ENCODE measurements at places on chromosomes 5 and 9.

GRCh38 chr9:72362118-72362531, 2.9 kb downstream of the ZFAND5 start:
- DNase-seq, result no peak

GRCh38 chr5:56734091-56734694, 81.2 kb upstream of the MAP3K1 start:
- no peak for DNase-seq

DNA sequence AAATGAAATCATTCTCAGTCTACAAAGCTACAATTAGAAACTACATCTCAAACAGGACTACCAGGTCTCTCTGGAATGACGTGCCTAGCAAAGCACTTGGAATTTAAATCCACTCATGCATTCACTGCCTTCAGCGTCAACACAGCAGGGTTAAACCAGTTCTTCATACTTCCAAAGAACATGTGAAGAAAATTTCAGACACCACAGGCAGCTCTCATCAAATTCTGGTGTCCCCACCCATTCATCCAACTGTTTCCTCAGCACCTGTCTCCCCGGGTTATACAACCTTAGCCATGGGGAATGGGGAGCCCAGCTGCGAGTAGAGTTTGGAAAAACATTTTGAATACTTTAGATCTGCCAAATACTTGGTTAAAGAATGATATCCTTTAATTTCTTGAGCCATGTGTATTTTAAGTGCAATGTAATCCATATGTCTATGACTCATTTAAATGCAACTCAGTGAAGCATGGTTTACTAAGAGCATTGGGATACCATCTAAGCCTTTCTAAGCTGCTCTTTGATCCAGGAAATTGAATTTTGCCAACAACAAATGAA, 17.5 kb downstream of the ADAM19 start:
- DNase-seq, result no peak

DNA sequence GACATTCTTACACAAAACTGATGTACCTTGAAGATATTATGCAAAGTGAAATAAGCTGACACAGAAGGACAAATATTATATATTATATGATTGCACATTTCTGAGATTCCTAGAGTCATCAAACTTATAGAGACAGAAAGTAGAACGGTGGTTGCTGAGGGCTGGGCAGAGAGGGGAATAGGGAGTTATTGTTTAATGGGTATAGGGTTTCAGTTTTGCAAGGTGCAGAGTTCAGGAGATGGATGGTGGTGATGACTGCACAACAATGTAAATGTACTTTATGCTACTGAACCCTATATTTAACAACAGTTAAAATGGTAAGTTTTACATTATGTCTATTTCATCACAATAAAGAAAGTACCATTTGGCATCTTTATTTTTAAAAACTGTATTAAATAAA, 315.8 kb upstream of the POU5F2 start:
- DNase-seq, result no peak

GRCh38 chr5:68424799-68425537, 209.4 kb downstream of the PIK3R1 start:
- DNase-seq, result peak; percentile 77

DNA sequence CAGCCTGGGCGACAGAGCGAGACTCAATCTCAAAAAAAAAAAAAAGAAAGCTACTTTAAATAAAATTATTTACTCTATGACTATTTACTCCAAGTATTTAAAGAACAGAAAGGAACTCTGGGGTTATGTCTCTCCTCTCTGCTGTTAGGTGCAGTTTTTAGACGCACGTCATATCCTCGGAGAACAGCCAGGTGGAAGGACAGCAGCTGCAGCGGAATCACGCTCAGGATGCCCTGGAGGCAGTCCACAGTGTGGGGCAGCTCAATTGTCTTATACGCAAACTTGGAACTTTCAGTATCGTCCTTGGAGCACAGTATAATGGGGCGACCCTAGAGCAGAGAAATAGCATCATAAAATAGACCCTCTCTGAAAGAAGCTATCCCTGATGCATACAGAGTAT, 10.4 kb upstream of the MAPK9 start:
- no peak for DNase-seq

GRCh38 chr9:33151007-33151557, 16.1 kb downstream of the B4GALT1 start:
- DNase-seq, result peak; percentile 45

DNA sequence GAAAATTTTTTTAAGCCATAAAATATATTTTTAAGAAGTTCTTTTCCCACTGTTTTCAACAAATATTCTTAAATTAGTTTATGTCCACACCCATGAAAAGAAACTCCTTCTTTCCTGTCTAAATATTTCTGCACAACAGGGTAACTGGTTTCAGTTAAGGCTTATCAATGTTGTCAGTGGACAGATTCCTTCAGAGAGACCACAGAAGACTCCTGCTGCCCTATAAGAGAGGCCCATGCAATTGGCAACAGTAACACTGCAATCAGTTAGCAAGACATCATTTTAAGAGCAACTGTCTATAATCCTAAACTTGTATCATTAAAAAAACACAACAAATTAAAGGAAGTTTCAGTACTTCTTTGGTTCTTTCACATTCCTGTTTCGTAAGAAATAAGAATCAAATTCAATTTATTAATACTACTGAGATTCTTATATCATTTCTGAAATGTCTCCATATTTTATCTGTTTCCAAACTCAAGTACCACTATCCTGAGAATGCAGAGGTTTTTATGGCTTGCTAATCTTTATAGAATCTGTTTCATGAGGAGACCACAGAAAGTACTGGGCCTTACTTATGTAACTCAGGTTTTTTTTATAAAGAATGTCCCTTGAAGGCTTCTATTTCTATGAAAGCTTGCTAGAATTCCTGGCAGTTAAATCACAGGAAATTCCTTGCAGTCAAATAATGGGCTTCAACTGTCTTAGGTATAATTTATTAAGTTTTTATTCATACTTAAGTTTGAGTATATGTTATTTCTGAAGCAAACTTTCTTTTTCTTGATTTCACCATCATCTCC, 240.2 kb downstream of the RFX3 start:
- no peak for DNase-seq

DNA sequence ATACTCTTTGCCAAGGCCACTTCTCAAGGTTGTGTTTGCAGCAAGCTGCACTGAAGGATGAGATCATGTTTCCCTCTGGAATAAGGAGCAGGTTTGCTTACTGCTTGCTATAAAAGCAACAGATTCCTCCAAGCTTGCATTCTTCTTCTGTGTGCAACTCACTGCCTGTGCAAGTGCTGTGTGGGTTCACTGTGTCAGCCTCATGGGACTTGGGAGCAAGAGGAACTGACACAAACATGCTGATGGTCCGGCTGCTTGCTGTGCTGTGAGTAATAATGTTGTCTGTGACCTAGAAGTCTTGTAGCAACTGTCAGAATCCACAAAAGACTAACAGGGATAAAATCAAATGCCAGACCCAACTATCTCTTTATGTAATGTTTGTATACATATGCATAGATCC, 33.6 kb upstream of the SHC3 start:
- DNase-seq, result no peak

DNA sequence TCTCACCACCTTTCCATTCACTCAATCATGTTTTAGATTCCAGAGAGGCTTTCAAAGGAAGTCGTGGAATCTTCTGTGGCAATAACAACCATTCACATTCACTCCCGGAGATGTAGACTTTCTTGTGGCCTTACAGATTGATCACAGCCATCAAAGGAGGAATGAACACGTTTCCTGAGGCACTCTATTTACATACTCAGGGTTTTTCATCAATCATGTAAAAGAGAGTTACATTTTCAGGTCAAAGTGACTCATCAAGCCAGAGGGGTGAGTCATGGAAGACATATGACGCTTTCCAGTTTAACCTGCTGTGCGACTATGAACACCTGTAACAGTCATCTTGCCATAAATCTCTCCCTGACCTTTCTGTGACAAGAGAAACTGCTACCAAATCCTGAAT, 39.3 kb upstream of the RAD23B start:
- no peak for DNase-seq

GRCh38 chr9:78930281-78930680, 633.4 kb downstream of the PSAT1 start:
- no peak for DNase-seq

- no peak for DNase-seq
Measured at GRCh38 chr5:120164037-120164436, 300.1 kb upstream of the PRR16 start.

- no peak for DNase-seq
Measured at GRCh38 chr5:160480652-160481051, 59.0 kb downstream of the PTTG1 start.

DNA sequence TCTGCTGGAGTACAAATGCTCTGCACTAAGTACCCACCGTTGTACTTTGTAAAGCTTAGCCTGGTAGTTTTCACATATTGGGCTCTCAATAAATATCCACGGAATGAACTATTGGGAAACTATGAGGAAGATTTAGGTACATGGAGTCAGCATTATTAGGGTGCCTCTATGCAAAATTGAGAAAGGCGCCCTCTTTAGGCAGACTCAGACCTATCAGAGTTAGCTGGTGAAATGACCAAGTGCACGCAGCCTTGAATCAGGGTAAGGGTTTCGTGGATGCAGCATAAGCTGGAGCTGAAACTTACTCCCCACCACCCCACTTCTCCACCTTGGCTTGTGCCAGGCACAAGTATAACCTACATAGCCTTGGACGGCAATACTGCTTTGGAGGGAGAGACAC, 1178.8 kb upstream of the DMAC1 start:
- no peak for DNase-seq

- peak; percentile 61 for DNase-seq
Measured at GRCh38 chr5:67246108-67246507, 49.5 kb upstream of the CD180 start.

DNA sequence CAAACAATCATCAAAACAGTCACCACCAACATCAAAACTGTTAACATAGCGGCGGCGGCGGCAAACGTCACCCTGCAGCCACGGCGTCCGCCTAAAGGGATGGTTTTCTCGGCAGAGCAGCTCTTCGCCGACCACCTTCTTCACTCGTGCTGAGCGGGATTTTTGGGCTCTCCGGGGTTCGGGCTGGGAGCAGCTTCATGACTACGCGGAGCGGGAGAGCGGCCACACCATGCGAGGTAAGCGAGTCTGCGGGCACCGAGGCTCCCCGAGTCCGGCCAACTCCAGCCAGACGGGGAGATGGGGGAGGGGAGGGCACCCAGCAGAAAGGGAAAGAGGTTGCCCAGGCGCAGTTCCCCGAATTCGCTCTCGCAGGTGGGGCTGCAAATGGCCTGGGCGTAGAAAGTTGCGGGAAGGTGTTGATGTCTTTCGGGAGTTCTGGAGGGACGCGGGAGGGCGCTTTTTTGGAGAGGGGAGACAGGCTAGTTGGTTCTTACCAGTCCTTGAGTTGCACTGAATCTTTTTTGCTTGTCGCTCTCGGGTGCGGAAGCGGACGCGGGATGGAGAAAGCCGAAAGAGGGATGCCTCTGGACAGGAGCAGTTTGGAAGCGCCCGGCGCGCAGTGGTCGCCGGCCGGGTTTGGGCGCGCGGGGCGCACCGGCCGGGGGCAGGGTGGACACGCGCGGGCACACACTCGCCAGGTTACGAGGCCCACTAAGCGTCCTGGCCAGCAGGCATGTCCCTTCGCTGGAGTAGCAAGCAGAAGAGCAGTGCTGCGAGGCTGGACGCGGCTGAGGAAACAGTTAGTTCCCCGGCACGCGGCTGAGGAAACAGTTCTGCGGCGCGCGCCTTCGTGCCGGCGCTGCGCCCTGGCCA, 849 bp downstream of the RORB start:
- no peak for DNase-seq

GRCh38 chr9:32200896-32201295, 183.5 kb upstream of the ACO1 start:
- DNase-seq, result no peak

GRCh38 chr5:141725891-141726290, 43.9 kb upstream of the ARAP3 start:
- no peak for DNase-seq

DNA sequence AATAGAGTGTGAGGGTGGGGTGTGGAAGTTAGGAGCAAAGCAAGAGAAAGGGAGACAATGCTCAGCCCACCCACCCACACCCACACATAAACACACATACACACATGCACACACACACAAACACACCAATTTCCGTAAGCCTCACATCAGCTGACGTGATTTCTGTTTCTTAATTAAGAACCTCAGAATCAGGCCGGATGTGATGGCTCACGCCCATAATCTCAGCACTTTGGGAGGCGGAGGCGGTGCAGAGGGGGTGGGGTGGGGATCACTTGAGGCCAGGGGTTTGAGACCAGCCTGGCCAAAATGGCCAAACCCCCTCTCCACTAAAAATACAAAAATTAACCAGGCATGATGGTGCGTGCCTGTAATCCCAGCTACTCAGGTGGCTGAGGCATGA, 26.4 kb upstream of the PIK3R1 start:
- no peak for DNase-seq

DNA sequence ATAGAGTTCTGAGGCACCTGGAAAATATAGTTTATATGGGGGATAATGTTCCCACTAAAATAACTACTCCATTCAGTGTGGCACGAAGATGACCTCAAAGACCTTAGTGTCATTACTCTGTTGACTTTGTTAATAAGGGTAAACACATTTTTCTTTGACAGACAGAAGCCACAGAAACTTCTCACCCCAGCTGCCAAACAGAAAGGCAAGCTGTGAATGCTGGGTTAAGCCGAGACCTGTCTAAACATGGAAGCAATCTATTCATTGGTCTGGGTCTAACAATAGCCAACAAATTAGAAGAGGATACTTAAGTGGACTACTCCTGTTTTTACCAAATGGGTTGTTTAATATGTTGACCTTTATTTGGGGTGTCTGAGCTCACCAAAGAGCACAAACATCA, 171.4 kb downstream of the TLE1 start:
- DNase-seq, result no peak

DNA sequence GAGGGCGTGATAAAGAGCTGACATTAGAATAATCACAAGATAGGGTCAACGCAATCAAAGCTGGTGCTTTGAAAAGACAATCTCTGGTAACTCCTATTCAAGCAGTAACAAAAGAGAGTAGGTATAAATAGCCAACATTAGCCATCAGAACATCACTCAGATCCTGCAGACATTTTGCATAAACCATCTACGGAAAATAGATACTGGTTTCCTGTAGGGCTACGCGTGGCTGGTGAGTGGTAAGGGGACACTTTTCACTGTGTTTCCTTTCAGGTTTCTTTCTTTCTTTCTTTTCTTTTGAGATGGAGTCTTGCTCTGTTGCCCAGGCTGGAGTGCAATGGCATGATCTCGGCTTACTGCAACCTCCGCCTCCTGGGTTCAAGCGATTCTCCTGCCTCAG, 22.3 kb downstream of the TTF1 start:
- DNase-seq, result no peak

GRCh38 chr5:65727491-65728156, 5.6 kb downstream of the NLN start:
- DNase-seq, result no peak

GRCh38 chr5:73411936-73412596, 36.5 kb downstream of the FOXD1 start:
- no peak for DNase-seq

GRCh38 chr5:128667751-128668150, 129.7 kb upstream of the FBN2 start:
- no peak for DNase-seq

GRCh38 chr5:375336-375920, 53.9 kb downstream of the AHRR start:
- no peak for DNase-seq

DNA sequence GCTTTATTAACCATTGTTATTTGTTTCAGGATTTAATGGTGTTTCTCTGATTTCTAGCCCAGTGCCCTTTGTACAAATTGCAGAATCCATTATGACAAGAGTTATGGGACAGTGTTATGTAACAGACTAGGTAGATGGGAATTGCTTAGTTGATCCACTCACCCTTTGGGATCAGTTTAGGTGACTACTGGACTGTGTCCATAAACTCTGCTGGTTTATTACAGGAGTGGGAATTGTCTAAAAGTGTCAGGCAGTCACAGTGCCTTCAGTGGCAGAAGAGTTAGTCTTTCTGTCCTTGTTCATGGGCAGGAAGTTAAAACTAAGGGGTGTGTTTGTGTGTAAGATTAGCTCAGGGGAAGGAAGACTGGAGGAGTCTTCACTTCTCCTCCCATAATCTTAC, 29.3 kb downstream of the RCL1 start:
- DNase-seq, result no peak
